ENCODE measurements at places on chromosomes 6 and 20.

DNA sequence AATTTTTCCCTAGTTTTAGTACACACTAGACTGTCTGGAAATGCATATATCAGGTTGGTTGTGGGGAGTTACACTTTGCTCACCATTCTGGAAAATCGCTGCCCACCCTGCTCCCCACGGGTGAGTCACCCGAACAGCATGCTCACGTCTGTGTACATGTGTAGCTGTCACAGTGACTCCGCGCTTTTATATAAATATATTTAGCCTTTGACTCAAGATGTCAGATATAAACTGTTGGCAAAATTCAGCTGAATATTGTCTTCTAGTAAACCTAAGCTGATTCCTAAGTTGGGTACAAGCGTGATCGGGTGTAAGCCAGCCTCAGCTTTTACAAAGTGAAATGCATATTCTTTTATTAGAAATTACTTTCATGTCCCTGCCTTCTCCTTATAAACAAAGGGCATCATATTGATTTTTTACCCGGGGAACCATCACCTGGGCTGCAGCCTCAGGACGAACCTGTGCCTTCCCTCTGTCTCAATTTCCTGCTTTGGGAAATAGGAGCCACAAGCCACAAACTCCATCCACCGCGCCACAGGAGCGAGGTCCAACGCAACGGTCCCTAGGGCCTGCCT, 4.3 kb downstream of the SDCBP2 start:
- peak; percentile 27 for DNase-seq

GRCh38 chr20:5442101-5442500, 125.3 kb upstream of the PROKR2 start:
- no peak for DNase-seq

DNA sequence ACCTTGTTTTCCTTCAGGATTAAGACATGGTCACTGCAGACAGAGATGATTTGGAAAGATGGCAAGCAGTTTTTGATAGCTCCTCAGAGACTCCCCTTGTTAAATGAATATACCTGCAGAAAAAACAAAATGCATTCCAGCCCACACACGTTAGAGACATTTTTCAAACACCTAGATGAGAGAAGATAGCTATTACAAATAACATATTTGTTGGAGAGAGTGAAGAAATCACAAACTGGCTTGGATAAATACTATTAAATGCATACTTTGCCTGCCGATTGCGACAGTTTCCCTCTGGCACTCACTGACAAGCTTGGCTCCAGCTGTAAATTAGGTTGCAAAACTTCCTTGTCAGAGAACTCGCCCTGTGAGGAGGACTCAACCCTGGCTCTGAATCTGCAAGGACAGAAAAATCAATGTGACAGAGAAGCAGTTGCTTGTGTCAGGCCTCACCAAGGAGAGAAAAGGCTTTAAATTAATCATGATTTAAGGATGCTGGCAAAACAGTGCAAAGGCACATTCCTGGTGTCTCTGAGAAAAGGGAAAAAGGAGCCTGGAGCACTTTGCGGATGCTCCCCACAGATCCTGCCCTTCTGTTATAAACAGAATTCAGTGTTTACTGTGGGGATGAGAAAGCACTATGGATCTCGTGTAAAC, 423.7 kb upstream of the MARCKS start:
- DNase-seq, result no peak

- DNase-seq, result peak; percentile 89
Observed at GRCh38 chr6:29685718-29686326, 4.9 kb upstream of the ZFP57 start.

DNA sequence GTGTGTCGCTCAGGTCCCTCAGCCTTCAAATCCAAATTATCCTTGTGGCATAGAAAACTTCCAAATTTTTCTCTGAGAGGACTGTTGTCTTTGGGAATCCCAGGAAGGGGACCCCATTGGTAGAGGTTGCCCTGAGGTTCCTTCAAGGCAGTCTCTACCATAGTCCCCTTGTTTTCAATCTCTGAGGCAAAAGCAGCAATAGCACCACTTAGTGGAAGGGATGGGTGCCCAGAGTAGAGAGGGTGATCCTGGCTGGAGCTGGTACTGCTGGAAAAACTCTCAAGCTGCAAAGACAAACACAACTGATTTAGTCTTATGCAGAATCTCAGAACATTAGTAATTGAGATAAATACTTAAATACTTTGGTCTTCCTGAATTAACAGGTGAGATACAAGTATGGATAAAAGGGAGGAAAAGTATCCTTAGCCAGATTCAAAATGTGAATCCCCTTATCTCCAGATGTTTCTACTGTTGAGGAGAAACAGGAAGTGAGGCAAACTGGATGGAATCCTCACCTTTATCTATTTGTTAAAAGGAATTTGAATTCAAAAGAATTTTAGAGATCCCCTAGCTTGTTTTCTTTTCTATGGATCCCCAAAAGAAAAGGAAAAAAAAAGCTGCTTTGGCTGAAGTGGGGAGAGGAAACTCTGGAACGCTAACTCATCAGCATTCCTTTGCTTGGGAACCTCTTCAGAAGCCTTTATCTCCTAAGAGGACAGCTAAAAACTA, 13.4 kb downstream of the ZNF318 start:
- peak; percentile 72 for DNase-seq

- DNase-seq, result no peak
Observed at GRCh38 chr6:9482030-9482738, 932.7 kb downstream of the TFAP2A start.

GRCh38 chr20:8175741-8176675, 43.9 kb downstream of the PLCB1 start:
- no peak for DNase-seq

GRCh38 chr6:27495386-27496135, 22.7 kb upstream of the ZNF184 start:
- DNase-seq, result peak; percentile 97

GRCh38 chr6:18507561-18507960, 120.4 kb downstream of the RNF144B start:
- no peak for DNase-seq

DNA sequence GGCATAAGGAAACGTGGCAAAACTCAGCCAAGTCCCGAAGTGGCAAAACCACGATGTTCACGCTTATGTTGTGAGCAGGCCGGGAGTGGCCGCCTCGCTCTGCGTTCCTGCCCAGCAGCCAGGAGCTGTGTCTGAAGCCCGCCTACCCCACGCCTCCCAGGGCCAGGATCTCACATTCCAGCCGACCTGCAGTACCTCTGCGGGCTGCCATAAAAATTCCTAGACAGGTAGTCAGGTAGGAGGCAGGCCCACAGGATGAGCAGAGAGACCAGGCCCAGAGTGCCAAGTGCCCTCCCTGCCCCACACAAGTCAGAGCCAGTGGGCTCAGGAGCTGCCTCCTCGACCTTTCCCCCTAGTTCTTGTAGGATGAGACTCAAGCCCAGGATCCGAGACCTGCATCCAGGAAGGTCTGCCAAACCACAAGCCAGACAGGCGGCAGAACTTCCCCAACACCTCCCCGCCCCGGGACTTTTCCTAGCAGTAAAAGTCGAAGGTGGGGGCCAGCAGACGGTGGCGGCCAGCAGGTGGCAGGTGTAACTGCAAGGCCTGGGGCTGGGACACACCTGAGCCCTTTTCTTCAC, 16.7 kb downstream of the PMEPA1 start:
- peak; percentile 79 for DNase-seq

- DNase-seq, result no peak
Observed at GRCh38 chr6:157779705-157780604, 43.1 kb upstream of the SNX9 start.
